Immature natural killer cell (primary cell): ENCODE measurements at places on chromosomes 1 and 21.

DNA sequence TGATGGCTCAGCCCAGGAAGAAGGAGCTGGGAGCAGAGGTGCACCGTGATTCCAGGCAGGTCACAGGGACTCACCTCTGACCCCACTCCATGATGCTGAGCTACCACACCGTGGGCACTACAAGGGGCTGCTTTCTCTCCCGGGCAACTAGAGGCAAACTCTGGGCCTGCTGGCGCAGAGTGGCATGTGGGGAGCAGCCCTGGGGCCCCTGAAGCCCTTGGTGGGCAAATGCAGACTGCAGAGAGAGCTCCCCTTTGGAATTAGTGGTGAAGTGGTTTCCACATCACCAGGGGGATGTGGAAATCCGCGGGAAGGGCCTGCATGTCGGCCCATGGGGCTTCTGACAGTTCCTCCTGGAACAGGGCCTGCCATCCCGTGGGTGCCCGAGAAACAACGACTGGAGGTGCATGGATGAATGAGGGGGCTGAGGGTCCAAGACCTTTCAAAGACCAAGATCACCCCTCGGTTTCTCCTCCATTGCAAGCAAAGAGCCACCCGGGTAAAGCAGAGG, 11.8 kb upstream of the MMEL1 start:
- no peak for DNase-seq

DNA sequence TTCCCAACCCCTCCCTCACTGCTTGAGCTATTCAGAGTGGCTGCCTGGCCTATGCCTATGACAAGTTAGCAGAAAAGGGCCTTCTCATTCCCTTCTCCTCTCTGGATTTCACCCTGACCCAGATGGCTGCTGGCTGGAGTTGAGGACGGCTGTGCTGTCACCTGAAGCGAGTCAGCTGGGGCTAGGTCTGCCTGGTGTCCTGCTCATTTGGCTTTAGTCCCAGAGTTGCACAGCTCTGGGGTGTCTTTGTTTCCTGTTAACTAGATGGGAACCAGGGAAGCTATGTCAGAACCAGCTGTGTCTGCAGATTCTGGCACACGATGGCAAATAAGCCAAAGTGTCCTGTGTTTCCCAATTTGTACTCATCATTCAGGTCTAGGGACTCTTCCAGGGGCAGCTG, 52.9 kb downstream of the CNIH3 start:
- DNase-seq, result no peak

- peak; percentile 75 for DNase-seq
These were observed at the start of gene CSRP1 for GRCh38 chr1:201506557-201507359. Gene CSRP1 (minus strand): TSS chr1:201507123. CDS start chr1:201496303, 10,820 bp downstream.

DNA sequence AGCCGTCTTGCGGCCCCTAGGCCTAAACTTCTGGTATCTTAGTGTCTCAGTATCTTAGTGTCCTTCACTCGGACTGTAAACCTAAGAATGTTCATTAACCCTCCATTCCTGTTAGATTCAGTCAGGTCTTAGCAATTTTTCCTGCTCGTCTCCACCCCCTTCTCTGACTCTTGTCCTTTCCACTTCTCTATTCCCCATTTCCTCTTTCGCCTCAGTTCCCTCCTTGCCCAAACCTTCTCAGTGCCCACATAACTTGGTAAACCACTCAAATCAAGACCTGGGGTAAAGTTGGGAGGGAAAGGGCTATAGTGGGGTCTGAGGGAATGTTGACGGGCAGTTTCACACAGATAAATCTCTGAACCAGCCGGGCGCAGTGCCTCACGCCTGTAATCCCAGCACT, 726 bp upstream of the FCER1G start:
- no peak for DNase-seq

GRCh38 chr1:11944358-11944931, 9.9 kb downstream of the PLOD1 start:
- DNase-seq, result no peak

DNA sequence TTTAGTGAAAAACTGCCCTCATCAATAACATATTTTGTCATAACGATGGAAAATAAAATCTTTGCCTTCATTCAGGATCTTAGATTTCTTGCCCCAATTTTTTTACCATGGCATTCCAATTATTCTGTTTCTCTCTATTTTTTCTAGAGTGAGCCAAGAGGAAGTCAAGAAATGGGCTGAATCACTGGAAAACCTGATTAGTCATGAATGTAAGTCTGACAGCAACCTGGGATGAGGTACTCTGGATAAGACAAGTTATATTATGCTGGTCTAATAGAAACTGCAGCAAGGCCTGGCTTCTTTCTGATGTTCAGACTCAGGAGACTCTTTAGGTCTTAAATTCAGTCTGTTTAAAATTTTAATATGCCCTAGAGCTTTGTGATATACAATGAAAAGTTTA, 3.5 kb downstream of the RGS4 start:
- DNase-seq, result no peak

DNA sequence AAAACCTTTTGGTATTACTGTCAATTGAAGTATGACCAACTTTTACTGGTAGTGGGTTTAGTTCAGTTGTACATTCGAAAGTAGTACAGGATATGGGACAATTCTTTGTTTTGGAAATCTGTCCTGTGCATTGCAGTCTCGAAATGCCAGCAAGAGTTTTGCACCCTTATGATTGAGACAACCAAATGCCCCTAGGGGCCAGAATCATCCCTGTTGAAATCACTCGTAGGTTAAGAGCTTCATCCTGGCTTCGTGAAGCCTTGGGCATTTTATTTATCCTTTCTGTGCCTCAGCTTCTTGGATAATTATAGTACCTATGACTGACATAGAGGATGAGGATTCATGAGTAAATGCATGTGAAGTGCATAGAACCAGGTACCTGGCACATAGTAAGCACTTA, 2.4 kb upstream of the GOLT1A start:
- no peak for DNase-seq

GRCh38 chr1:10789803-10790702, 6.4 kb downstream of the CASZ1 start:
- DNase-seq, result no peak

DNA sequence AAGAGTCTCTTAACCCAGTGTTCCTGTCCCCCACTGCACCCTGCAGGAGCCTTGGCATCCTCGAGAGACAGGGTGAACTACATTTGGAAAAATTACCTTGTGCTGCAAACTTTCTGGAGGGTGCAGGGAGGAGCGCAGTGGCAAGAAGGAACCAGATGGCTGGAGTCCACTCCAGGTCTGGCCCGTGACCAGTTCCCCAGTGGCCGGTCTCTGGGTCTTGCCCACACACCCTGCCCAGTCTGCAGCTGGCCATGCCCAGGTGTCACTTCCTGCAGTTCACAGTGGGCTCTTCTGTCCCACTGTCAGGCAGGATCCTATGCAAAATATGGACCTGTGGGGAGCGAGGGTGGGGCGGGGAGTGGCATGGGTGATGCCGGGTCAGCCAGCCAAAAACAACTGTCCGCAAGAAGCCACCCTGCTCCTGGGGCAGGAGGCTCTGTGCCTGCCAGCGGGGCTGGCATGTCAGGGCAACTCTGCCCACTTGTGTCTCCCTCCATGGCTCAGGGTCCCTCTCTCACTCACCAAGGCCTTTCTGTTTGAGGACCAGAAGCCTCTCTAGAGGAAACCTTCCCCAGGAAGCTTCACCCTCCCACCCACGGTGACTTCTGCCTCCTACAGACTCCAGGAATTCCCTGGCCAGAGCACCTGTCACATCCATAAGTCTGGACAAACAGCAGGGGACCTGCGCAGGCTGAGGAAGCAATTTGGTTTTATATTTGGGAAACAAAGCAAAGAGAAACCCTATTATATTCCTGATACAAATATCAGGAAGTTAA, 55.6 kb downstream of the KIF21B start:
- DNase-seq, result no peak

DNA sequence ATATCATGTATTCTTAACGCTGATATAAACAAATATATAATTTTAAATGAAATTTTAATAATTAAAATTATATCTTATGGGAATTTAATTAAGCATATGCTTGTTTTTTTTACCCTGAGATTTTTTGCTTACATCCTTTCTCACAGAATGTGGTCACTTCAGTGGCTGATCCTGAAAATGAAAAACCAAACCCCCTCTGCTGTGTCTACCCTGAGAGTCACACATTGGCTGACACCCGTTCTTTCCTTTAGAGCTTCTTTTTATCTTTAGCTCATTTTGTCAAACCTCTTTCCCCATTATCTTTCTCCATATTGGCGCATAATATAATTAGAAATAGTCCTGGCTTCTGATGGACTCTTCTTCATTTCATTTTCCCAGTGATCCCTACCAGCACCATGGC, 10.8 kb upstream of the CACYBP start:
- peak; percentile 18 for DNase-seq
